Diencephalon (tissue), 1 donor: ENCODE measurements at places on chromosomes 4 and X. TPM values are rescaled to one million over a fixed set of nuclear protein-coding genes. Genes with fewer than 3 reads are reported as not detected.

The SERPINA7 gene
- total RNA-seq = not detected

The MAGEA2 gene
- not detected for total RNA-seq

The ANXA3 gene
- 24.7 TPM for total RNA-seq

The UNC5C gene
- total RNA-seq = 18.9 TPM

The KLF3 gene
- 17.3 TPM for total RNA-seq

The CTAG1A gene
- not detected for total RNA-seq

The PNCK gene
- 52.6 TPM for total RNA-seq

The PPP3CA gene
- total RNA-seq = 178 TPM

The SHISA3 gene
- 2.1 TPM for total RNA-seq

The GC gene
- not detected for total RNA-seq
